M059J (cell line): ENCODE measurements at places on chromosomes 1 and 21. TPM values are rescaled to one million over a fixed set of nuclear protein-coding genes. Genes with fewer than 3 reads are reported as not detected.

DNA sequence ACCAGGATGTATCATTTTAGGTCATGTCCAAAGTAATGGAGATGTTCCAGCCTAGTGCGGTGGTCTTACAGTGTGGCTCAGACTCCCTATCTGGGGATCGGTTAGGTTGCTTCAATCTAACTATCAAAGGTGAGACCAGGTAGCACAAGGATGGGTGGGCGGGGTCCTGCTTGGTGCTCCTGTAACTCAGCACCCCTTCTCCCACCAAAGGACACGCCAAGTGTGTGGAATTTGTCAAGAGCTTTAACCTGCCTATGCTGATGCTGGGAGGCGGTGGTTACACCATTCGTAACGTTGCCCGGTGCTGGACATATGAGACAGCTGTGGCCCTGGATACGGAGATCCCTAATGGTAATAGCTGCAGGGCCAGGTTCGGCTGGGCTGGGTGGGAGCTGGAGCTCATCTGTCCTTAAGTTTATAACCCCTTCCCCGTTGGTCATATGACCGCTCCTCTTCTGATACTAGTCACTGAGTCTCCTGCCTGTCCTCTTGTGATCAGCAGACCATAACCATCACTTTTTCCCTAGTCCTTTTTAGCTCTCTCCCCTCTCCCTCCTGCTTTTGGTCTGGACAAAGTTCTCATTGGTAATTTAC, 5.4 kb downstream of the MARCKSL1 start:
- no peak for DNase-seq

- DNase-seq, result peak; percentile 16
Measured at GRCh38 chr1:232667778-232668165, 37.8 kb upstream of the SIPA1L2 start.

GRCh38 chr1:22760455-22760854, 49.8 kb downstream of the EPHB2 start:
- DNase-seq, result peak; percentile 87

DNA sequence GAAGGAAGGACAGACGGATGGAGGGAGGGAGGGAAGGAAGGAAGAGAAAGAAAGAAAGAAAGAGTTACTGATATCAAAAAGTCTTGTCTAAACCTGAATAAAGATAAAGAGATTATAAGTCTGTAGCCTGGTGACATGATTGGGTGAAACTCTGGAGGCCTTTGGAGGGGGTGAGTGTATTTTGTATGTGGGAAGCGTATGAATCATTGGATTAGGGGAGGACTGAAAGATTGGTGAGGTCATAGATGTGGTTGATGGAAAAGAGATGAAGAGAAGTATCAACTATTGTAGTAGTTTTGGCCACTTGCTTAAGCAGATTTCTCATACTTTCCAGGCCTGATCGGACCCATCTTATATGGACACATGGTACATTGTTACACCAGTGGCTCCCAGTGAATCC, 11.5 kb upstream of the KCNJ6 start:
- DNase-seq, result peak; percentile 56

DNA sequence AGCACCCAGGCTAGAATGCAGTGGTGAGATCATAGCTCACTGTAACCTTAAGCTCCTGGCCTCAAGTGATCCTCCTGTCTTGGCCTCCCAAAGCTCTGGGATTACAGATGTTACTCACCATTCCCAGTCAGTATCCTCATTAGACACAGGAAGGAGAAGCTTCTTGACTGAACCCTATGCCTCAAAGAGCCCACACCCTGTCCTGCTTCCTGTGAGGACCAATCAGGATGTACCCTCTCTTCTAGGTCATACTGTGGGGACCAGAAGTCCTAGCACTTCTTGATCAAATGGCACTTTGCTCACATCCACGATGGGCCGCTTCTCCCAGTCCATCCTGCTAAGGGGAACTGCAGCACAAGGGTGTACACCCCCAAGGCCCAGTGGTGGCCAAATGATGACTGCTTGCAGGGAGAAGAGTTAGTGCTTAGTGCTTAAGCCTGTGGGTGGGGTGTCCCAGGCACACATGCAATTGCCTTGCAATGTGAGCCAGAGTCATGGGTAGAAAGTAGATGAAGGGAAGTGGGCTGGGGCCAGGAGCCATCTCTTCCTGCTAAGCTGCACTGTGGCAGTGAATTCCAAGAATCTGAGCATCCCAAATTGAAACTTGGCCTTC, 9.8 kb downstream of the CD34 start:
- no peak for DNase-seq

GRCh38 chr1:234994436-234995295, 134.0 kb downstream of the TOMM20 start:
- DNase-seq, result no peak

GRCh38 chr1:200610846-200611245, 9.7 kb downstream of the KIF14 start:
- DNase-seq, result no peak

GRCh38 chr1:20486457-20487235, 636 bp upstream of the CAMK2N1 start:
- peak; percentile 58 for DNase-seq

GRCh38 chr21:40244981-40245380, 377.7 kb downstream of the PCP4 start:
- DNase-seq, result no peak

DNA sequence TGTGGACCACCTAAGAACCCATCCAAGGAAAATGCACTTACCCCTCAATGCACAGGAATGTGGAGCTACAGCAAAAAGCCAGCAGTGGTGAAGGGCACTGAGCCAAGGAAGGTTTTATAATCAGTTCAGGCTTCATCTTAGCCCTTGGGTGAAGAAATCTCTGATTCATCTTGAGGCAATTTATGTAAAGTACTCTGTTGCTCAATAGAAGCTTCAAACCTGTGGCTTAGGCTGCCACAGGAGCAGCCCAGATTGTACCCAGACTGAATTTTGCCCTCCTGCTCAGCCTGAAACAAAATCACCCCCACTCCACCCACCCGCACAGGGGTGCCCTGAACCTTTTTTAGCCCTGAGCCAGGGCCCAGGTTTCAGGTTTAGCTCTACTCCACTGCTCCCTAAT, at the start of gene S100A12:
Gene S100A12, minus strand, starts transcription at position 111 of the 400 bp plus-strand sequence. CDS start 1,029 bp downstream, outside the sequence.
- DNase-seq, result peak; percentile 84

GRCh38 chr1:5646486-5647149, 345.6 kb downstream of the NPHP4 start:
- DNase-seq, result no peak

DNA sequence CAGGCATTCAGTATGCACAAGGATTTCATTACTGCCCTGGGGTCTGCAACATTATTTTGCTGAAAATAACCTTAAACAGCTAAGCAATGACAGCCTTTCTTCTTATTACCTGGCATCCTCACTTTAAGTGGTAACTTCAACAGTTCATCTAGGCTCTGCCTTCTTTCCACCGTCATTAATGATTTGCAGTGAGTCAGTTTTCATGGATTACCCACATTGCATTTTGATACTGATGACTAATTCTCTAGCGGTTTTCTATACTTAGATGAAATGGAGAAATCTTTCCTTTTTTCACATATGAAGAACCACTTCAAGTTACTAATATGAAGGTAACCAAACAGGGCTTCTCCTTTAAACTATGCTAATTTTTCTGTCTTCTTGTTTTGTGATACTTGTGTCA, 226.9 kb upstream of the TMPRSS15 start:
- DNase-seq, result peak; percentile 8

DNA sequence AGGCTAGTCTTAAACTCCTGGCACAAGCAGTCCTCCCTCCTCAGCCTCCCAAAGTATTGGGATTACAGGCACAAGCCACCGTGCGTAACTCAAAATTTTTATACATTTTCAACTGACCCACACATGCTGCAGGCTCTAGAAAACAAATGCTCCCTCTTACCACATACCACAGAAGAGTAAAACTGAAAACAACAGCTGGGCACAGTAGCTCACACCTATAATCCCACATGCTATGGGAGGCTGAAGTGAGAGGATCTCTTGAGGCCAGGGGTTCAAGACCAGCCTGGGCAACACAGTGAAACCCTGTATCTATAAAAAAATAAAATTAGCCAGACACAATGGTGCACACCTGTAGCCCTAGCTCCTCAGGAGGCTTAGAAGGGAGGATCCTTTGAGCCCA, 56.7 kb downstream of the AKT3 start:
- DNase-seq, result no peak

DNA sequence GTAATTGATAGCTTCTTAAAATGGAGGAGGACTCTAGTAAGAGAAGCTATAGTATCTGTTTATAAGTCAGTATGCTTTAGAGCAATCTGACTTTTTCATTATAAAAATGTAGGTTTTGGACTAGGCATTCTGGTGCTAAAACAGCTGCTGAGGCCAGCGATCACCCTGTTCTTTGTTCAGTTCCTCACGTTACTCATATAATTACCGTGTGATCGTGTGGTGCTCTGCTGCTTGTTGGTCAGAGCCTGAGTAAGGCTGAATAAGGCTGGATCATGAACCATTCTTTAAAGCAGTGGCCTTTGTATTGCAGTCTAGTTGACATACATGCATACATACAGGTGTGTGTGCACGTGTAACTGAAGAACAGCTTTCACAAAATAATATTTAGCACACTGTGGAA, 25.2 kb downstream of the CDC42 start:
- DNase-seq, result no peak

- DNase-seq, result no peak
Measured at GRCh38 chr1:11989669-11990068, 9.4 kb downstream of the MFN2 start.

- DNase-seq, result no peak
Measured at GRCh38 chr21:35573472-35574374, 486.6 kb downstream of the SETD4 start.

- DNase-seq, result peak; percentile 57
Measured at GRCh38 chr1:41365772-41366454, 4.7 kb downstream of the FOXO6 start.

DNA sequence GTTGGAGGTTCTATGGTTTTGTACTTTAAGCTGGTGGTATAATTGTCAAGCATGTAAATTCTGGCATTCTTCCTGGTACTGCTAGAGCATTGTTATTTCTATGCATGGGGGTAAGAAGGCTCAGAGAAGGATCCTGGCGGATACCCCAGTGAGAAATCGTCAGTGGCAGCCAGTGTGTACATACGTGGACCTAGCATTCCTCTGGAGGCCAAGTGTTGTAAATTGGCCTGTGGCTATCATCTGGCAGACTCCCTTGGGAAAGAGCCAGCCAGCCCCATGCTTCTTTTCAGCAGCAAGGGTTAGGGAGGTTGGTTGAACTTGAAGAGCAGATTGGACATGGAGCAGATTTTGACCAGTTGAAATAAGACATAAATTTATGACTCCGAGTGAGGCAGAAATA, 5.2 kb upstream of the AGO3 start:
- peak; percentile 56 for DNase-seq

Gene FAM163A
- total RNA-seq, result 0.05 TPM in 1 of 2 replicates, not detected in the other

Gene PRAMEF12
- total RNA-seq, result not detected in 2 replicates

Gene PCP4L1
- total RNA-seq, result not detected in 2 replicates

Gene CD1E
- total RNA-seq, result not detected in 2 replicates

Gene KIF26B
- 0.22 and 1.1 TPM in 2 replicates for total RNA-seq

Gene C1orf87
- not detected in 2 replicates for total RNA-seq
